ENCODE measurements at places on chromosomes 12 and 14. TPM values are rescaled to one million over a fixed set of nuclear protein-coding genes. Genes with fewer than 3 reads are reported as not detected.

The LRCOL1 gene
- polyA plus RNA-seq: 40.7 TPM

The G2E3 gene
- 2.4 TPM for polyA plus RNA-seq

The RNASE1 gene
- polyA plus RNA-seq: 37.9 TPM

The PLEK2 gene
- 11.0 TPM for polyA plus RNA-seq

The MUCL1 gene
- polyA plus RNA-seq: not detected

The KRT83 gene
- not detected for polyA plus RNA-seq

The PPP2R5C gene
- 39.6 TPM for polyA plus RNA-seq

The RNASE3 gene
- polyA plus RNA-seq: 0.52 TPM

The MYH6 gene
- 0.06 TPM for polyA plus RNA-seq

The TBX5 gene
- not detected for polyA plus RNA-seq

The PSME1 gene
- 237 TPM for polyA plus RNA-seq

The NDRG2 gene
- polyA plus RNA-seq: 72.9 TPM

The PRR4 gene
- 2.2 TPM for polyA plus RNA-seq

The SLC24A4 gene
- 0.07 TPM for polyA plus RNA-seq

The PPM1H gene
- 2.3 TPM for polyA plus RNA-seq

The CLEC1A gene
- polyA plus RNA-seq: 1.2 TPM

The GDF11 gene
- 0.55 TPM for polyA plus RNA-seq

The TMEM52B gene
- polyA plus RNA-seq: not detected

The TAMALIN gene
- polyA plus RNA-seq: 1.1 TPM

The KRT4 gene
- 0.23 TPM for polyA plus RNA-seq

The CD4 gene
- polyA plus RNA-seq: 41.5 TPM

The SOX5 gene
- polyA plus RNA-seq: 16.2 TPM

The TMEM132C gene
- polyA plus RNA-seq: 0.05 TPM

The ZFC3H1 gene
- 6.6 TPM for polyA plus RNA-seq

The FAM181A gene
- polyA plus RNA-seq: not detected

The LRTM2 gene
- not detected for polyA plus RNA-seq

The LMBR1L gene
- polyA plus RNA-seq: 9.3 TPM

The NUP107 gene
- polyA plus RNA-seq: 11.7 TPM

The SRRM4 gene
- not detected for polyA plus RNA-seq

The IQSEC3 gene
- 0.45 TPM for polyA plus RNA-seq

The LBHD2 gene
- 0.53 TPM for polyA plus RNA-seq

The DAO gene
- polyA plus RNA-seq: 51.4 TPM

The ITFG2 gene
- polyA plus RNA-seq: 13.4 TPM

The MYO1H gene
- polyA plus RNA-seq: not detected

The DPF3 gene
- polyA plus RNA-seq: 1.1 TPM

The C14orf93 gene
- 3.0 TPM for polyA plus RNA-seq

The COX8C gene
- polyA plus RNA-seq: not detected

The SLC25A21 gene
- polyA plus RNA-seq: 0.29 TPM

The PLEKHD1 gene
- 0.06 TPM for polyA plus RNA-seq

The RNASE7 gene
- polyA plus RNA-seq: 0.12 TPM

The TMEM121 gene
- 1.5 TPM for polyA plus RNA-seq

The NPC2 gene
- 91.5 TPM for polyA plus RNA-seq

The RIMBP2 gene
- polyA plus RNA-seq: not detected

The NANOG gene
- polyA plus RNA-seq: not detected

The FOXG1 gene
- polyA plus RNA-seq: not detected

The KHNYN gene
- polyA plus RNA-seq: 11.1 TPM
